ENCODE measurements at places on chromosomes 11 and 22.

- DNase-seq, result no peak
These were observed 24.0 kb downstream of the PIH1D2 start for GRCh38 chr11:112049777-112050176.

- no peak for DNase-seq
These were observed 66.1 kb downstream of the CHST1 start for GRCh38 chr11:45599161-45599943.

DNA sequence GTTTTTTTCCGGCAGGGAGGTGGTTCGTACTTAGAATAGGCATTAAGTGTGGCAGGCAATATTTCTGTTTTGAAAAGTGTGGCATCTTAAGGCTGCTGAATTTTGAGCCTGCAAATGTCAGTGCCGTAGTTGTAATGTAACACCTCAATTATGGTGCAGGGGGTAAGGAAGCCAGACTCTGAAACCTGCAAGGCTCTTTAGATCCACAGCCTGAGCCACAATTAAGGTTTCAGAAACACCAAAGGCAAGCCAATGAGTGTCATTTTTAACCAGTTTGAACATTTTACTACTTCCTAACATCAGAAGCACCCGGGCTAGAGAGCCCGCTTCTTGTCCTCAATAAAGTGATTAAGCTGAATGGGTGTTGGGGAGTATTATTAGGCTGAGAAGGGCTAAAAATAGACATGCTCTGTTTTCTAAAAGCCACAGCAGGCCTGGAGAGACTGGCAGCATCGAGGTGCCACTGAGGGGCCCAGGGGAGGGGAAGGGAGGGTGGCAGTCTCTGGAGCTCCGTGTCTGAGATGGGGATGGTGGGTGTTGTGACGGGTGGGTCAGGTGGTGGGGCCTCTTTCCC, 113.4 kb downstream of the ZBTB16 start:
- DNase-seq, result no peak

- DNase-seq, result no peak
These were observed 28.9 kb upstream of the TMEM86A start for GRCh38 chr11:18669711-18670110.

DNA sequence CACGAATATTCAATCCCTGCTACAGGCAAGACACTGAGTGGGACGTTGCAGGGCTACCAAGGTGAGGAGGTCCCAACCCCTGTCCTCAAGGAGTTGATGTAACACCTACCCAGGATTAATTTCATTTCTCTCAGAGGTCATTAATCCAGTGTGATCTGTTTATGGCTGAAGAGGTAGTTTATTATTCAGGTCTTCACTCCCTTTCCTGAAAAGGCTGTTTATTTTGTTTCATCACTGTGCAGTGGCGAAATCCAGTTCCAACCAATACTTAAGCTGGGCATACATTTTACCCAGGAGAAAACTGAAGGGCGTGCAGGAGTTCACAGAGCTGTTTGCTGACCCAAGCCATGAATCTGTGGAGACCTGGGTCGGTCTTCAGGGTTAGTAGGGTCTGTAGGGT, 2.7 kb upstream of the PTPRJ start:
- no peak for DNase-seq

DNA sequence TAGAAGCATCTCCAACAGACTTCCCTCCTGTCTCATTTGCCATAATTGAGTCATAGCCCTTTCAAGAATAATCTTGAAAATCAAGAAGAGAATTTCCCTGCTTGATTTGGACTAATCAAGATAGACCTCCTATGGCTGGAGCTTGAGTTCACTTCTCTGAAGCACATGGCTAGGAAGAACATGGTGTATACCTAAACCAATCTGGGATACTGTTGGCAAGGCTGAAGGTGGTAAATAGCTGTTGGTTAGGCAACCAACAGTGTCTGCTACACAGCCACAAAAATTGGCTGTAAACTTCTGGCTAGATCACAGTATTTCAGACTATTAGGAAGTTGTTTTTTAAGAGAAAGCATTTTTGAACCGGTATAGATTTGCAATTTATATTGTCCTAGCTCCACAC, 4.9 kb downstream of the CRYAB start:
- DNase-seq, result no peak

DNA sequence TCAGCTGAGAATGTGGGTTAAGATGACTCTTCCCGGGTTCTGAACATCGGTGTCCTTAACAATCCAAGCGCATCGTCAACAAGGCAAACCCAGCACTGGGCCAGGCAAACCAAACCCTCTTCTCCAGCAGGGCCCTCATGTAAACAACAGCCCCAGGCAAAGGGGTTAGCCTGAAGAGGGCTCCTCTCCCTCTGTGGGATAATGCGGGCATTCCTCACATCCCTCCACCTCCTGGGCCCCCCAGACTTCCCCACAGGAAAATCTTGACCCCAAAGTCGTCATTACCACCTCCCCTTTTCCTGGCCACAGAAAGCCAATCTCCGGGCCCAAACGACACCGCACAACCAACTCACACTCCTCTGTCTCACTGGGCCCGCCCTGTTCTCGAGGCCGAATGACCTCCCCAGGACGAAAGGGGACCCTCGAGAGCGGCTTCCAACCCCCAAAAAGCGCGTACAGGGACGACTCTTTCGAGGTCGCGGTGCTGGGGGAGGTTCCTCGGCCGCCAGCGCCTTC, 566 bp downstream of the DDB1 start:
- no peak for DNase-seq

DNA sequence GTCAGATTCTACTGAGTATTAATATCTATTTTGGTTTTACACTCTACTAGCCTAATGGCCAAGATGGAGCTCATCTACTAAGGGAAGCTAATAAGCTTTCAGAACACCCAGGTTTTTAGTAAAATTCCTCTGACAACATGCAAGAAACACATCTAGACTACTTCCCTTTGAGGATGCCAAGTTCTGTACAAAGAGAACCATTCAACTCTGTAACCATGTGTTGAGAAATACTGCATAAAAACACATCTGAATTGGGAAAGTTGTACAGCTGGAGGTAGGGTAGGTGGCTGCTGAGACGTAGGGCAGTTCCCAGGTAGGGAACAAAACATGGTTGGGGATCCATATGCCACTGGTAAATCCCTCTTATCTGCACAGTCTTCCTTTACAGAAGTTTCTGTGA, 66.2 kb downstream of the SC5D start:
- DNase-seq, result no peak
